ENCODE measurements at places on chromosomes 1 and 21.

- no peak for DNase-seq
Measured at GRCh38 chr1:54833121-54833520, 32.0 kb upstream of the TTC22 start.

GRCh38 chr1:19496527-19496874 lies 11.2 kb upstream of the CAPZB start:
- DNase-seq = no peak

DNA sequence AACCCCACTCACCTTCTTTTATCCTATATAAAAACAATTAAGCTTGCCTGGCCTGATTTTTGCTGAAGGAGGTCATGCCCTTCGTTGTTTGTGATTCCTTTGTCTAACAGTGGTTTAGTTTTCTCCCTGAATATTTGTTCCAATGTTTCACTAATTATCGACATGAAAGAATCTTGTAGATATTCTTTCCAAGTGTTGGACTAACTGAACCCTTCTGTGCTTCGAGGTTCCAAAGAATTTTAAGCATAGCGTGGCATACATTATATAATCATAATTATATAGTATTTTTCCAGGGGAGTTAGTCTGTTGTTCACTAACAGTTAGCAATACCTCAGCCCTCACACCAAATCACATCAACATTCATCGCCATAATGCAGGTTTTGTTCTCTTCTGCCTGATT lies 418.9 kb upstream of the ADGRL2 start:
- no peak for DNase-seq

DNA sequence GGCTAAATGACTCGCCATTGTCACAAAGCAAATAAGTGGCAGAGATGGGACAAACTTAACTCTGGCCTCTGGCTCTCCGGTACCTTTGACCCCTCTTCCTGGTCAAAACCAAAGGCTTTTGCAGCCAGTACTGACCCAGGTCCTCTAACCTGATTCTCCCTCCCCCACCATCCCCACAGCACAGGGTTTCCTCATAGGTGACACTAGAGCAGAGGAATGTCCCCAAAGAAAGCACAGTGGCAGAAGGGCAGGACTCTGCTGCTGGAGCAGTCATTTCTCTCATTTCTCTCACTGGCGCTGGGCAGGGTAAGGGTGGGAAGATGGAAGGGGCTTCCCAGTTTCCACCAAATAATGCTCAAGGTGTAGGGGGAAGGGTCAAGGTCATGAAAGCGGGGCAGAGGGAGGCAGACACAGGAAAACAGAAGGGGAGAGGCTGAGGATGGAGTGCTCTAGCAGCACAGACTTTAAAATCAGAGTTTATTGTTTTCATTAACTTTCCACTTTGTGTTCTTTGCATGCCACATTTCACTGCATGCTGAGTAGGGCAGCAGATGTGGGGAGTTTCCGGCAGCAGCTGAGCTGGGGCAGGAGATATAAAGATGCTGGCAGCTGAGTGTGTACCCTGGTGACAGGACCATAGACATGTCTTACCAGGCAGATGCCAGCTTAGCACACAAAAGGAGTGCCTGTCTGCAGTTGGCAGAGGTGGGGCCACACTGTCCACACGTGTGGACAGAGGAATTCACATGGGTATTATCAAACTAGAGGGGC lies 80.5 kb downstream of the FAM78B start:
- no peak for DNase-seq

GRCh38 chr1:228464487-228464983 lies 22.6 kb upstream of the RNF187 start:
- DNase-seq = no peak

GRCh38 chr21:45430521-45431501 lies 25.8 kb downstream of the COL18A1 start:
- no peak for DNase-seq

GRCh38 chr1:30400507-30400906 lies 322.9 kb downstream of the MATN1 start:
- DNase-seq = no peak

- no peak for DNase-seq
Measured at GRCh38 chr21:17931080-17931479, 111.9 kb upstream of the C21orf91 start.

DNA sequence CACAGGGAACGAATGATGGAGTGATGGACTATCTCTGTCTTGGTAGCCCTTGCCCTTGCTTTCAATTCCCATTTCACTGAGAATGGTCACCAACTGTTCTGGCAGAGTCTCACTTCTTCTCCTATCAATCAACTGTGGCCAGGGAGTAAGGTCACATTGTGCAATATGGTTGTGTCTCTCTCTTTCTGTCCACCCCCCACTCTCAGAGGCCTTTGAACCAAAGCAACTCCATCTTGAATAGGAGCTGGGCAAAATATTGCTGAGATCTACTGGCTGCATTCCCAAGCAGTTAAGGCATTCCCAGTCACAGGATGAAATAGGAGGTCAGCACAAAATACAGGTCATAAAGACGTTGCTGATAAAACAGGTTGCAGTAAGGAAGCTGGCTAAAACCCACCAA lies 36.7 kb downstream of the NTMT2 start:
- no peak for DNase-seq

- peak; percentile 27 for DNase-seq
Measured at GRCh38 chr1:244615301-244615700, 37.6 kb upstream of the DESI2 start.

DNA sequence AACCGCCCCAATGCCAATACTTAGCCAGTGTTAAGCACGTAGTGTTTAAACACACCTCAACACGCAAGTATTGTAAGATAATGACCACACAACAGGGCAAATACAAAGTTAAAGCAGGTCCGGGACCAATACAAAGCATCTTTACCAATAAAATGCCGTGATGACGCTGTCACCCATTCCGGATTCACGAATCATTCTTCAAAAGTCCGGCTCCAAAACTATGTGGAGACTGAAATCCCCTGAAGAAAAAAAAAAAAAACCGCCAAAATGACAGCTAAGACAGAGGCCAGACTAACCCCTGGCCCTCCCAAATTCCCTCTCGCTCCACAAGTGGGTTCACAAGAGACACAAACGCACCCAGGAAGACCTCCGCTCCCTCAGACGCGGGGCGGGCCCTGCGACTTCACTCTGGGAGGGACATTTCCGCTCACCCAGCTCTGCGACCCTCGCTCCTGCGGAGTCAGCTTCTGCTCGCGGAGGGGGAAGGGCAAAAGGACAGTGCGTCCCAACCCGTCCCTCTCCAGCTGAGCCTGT lies 625 bp upstream of the DARS2 start:
- no peak for DNase-seq

DNA sequence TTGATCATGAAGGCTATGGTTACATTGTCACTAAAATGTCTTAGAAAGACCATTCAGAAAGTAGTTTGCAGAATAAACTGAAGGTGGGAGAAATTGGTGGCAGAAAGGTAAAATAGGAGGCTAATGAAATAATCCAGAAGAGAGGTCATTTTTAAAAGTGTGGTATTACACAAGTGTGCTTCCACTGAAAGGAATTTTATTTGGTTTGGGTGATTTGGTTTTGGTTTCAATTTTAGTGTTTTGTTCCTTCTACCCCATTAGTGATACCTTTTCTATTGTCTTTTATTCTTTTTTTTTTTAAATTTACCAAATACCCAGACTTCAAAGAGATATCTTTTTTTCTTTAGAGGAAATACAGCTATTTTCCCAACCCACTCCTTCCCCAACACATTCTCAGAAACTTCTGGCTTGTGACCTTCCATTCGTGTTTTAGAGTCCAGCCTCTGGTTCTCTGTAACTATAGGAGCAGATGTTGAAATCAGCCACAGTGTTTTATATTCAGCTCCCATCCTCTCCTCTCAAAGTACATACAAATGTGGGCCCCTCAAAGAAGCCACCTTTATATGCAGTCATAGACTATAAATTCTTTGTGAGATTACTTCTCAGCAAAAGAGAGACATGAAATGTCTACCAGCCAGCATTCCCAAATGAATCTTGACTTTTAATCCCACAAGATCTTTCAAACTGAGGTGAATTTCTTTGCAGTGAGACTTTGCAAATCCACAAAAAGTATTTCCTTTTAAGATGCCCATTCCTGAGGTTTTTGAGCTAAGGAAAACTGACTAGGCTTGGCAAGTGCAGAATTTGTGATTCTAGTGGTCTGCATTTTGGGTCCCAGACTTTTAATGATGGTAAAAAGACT lies 42.0 kb upstream of the PALMD start:
- no peak for DNase-seq

GRCh38 chr1:30522031-30523004 lies 201.1 kb downstream of the MATN1 start:
- DNase-seq = no peak

- no peak for DNase-seq
Measured at GRCh38 chr1:36557041-36558000, 74.6 kb upstream of the CSF3R start.

- DNase-seq = no peak
Measured at GRCh38 chr1:7264101-7264500, 478.8 kb downstream of the CAMTA1 start.

GRCh38 chr1:47405697-47406096 lies 10.4 kb upstream of the FOXE3 start:
- no peak for DNase-seq

DNA sequence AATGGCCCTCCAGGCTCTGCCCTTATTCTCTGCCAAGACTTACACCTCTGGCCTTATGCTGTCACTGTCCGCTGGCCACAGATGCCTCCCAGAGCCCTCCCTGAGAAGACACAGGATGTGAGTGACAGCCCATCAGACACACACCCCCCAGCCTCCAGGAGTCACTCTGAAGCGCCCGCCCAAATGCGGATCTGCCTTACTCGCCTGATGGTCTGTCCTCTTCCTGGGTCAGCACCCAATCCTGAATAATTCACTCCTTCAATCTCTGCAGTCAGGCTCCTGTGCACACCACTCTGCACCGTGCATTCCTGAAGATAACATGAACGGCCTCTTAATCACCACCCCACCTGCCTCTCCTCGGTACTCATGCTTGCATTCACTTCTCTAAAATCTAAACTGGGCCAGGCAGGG lies 14.7 kb downstream of the CLSTN1 start:
- DNase-seq = no peak

DNA sequence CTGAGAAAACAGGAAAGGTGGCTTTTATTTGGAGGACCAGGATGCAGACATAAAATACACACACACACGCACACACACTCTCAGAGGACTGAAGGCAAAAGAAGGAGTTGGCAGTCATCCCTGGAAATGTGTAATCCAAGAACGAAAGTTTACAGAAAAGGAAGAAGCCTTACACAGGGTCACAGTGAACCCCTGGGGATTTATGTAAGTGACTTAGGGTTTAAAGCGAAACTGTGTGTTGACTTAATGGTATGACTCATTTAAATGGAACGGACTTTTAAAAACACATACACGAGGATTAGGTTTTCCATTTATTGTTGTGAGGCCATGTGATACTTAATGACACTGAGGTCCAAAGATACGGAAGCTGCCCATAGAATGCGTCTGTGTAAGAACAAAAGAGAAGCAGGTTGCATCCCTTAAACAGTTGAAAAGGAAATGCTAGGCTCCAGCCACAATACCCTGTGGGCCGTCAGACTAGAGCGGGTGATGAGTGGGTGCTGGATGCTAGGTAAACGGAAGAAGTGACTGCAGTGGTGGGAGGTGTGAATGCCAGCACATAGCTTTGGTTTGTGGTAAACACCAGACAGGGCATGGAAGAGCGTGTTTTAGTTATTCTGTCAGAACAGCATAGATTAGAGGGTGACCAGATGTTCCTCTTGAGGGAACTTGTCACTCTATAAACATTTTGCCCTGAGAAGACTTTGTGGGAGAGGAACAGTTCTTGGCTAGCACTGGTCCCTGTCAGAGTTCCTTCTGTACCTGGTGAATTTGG lies 21.6 kb upstream of the BCL10 start:
- no peak for DNase-seq

DNA sequence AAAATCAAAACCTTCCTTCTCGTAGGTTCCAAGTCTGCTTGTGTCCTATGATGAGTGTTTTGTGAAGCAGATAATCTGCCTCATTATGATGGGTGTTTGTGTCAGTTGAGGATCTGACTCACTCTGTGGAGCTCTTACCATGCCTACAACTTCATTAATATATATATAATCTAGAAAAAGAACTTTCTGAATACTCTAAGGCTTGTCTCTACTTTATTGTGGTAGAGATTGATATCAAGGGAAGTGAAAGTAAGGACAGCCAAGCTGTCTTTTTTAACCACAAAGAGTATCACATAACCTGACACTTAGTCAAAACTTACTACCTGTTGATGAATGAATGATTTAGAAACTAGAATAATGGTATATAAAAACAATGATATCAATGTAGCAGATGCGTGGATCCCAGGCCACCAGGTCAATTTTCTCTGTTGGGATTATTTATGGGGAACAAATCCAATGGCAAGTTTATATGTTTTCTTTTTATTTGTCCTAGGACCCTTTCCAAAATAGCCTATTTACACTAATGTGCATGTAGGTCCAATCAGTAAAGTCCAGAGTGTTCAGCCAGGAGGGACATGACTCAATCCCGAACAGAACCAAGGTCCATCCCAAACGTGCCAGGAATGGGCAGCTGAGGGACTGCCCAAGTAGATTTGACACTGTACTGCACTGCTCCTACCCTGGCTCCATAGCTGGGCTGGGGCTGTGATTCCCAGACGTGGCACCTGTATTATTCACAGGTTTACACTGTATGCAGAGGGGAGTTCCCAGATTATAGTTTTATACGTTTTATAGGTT lies 182.3 kb upstream of the GREM2 start:
- no peak for DNase-seq

DNA sequence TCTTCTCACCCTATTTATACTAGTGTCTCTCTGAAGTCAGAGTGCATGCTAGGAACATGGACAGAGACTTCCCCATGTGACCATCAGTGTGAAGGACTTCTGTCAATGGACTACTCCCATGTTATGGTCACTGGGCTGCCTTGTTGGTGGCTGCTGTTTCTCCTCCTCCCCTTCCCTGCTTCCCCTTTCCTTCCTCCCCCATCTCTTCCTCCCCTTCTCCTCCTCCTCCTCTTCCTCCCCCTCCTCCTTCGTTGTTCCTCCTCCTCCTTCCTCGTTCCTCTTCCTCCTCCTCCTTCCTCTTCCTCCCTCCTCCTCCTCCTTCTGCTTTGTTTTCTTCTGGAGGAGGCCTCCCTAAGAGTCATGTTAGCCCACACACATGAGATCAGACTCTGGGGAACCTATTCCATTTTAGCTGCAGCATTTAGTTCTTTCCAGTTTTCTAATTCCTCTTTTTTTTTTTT lies 35.8 kb downstream of the IER5 start:
- DNase-seq = peak; percentile 83

- no peak for DNase-seq
Measured at GRCh38 chr1:115114308-115114707, 25.0 kb upstream of the TSPAN2 start.

GRCh38 chr1:12100071-12100470 lies 37.0 kb downstream of the TNFRSF8 start:
- DNase-seq = no peak
